Liver (tissue), 10 donors: ENCODE measurements at places on chromosomes 7 and 10. TPM values are rescaled to one million over a fixed set of nuclear protein-coding genes. Genes with fewer than 3 reads are reported as not detected.

DNA sequence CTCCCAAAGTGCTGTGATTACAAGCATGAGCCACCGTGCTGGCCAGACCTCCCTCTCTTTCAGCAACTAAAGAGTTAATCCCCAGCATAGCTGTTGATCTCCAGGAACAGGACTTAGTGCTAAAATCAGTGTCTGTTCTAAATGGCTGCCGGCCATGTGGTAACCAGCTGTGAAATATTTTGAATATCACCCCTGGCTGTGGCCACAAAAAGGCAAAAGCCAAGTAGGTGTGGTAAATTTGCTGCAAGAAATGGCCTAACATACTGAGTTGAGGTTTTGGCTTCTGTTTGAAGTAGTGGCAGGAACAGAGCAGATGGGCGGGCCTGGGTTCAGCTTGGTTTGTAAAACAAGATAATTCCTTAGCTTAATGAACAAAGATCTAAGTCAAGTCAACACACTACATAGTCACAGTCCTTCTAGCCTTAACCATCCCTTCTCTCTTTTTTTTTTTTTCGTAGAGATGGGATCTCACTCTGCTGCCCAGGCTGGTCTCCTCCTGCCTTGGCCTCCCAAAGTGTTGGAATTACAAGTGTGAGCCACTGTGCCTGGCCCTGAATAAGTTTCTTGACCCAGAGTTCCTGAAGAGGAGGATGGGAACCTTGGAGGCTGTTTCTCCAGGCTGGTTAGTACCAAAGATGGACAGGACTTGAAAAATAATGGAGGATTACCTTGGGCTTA is 22.7 kb upstream of the AGFG2 start:
- H3K4me3 ChIP-seq: no peak overlapping the region
- H3K4me1 ChIP-seq: no peaks in the 10 kb centered on the region
- no peaks in the 10 kb centered on the region for H3K36me3 ChIP-seq
- H3K27me3 ChIP-seq: no peaks in the 10 kb centered on the region
- DNase-seq: no peak

GRCh38 chr10:110167149-110167548 is 40.3 kb upstream of the MXI1 start:
- H3K27ac ChIP-seq: no peak overlapping the region
- H3K36me3 ChIP-seq: no peaks in the 10 kb centered on the region
- no peak for DNase-seq
- no peak overlapping the region for H3K4me3 ChIP-seq
- no peaks in the 10 kb centered on the region for H3K4me1 ChIP-seq

GRCh38 chr10:59362144-59362958 is at the start of gene FAM13C:
FAM13C (minus strand) TSS chr10:59362549; CDS start chr10:59362460, 89 bp downstream.
- peak within 1 kb of the TSS; percentile 69 for H3K27ac ChIP-seq
- no peaks in the 10 kb centered on the region for H3K36me3 ChIP-seq
- peak within 1 kb of the TSS; percentile 16 for H3K4me3 ChIP-seq
- DNase-seq: peak; percentile 52

GRCh38 chr10:46037107-46037825 is 6.8 kb upstream of the NCOA4 start:
- no peak overlapping the region for H3K4me3 ChIP-seq
- no peak for DNase-seq
- no peaks in the 10 kb centered on the region for H3K36me3 ChIP-seq
- H3K27ac ChIP-seq: no peak overlapping the region
- H3K27me3 ChIP-seq: no peaks in the 10 kb centered on the region
- peaks cover 7% of the 10 kb centered on the region for H3K4me1 ChIP-seq

GRCh38 chr10:62589689-62590088 is 214.8 kb upstream of the ADO start:
- no peaks in the 10 kb centered on the region for H3K36me3 ChIP-seq
- H3K4me3 ChIP-seq: no peak overlapping the region
- H3K4me1 ChIP-seq: no peaks in the 10 kb centered on the region

DNA sequence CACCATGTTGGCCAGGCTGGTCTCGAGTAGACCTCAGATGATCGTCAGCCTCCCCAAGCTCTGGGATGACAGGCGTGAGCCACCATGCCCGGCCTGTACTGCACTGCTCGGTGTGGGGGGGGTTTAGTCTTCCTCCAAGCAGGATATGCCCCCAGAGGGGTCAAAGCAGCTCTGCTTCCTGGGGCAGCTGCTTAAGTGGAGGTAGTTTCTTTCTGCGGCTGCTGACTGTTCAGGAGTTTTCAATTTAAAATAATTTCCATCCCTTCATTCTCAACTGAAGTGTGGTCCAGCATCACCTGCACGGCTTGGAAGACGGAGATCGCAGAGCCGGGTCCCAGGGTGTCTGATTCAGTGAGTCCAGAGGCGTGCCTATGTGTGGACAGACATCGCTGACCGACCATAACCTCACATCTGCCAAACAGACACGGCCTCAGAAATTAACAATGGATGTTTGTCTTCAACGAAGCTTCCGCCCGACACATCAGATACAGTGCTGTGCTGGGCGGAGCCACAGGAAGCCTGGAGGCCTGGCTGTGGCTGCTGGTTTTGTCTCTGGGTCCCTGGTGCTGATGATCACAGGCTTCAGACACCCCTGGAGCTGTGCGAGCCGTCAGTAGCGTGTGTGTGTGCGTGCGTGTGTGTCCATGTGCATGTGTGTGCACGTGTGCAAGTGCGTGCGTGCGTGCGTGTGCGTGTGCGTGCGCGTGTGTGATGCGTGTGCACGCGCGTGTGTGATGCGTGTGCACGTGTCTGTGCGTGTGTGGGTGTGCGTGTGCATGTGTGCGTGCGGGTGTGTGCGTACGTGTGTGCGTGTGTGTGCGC is 226.5 kb upstream of the PITRM1 start:
- no peaks in the 10 kb centered on the region for H3K36me3 ChIP-seq
- no peak for DNase-seq
- no peaks in the 10 kb centered on the region for H3K27me3 ChIP-seq
- H3K4me3 ChIP-seq: no peak overlapping the region
- H3K27ac ChIP-seq: peak overlapping the region; percentile 1

- DNase-seq: no peak
- no peaks in the 10 kb centered on the region for H3K27me3 ChIP-seq
- no peak overlapping the region for H3K4me3 ChIP-seq
- H3K4me1 ChIP-seq: peaks cover 6% of the 10 kb centered on the region
Measured at GRCh38 chr10:33265621-33266020, 68.8 kb downstream of the NRP1 start.

GRCh38 chr10:47413531-47414226 is 29.6 kb upstream of the ZNF488 start:
- no peak for DNase-seq
- H3K36me3 ChIP-seq: no peaks in the 10 kb centered on the region
- H3K27ac ChIP-seq: no peak overlapping the region
- H3K4me1 ChIP-seq: no peaks in the 10 kb centered on the region

DNA sequence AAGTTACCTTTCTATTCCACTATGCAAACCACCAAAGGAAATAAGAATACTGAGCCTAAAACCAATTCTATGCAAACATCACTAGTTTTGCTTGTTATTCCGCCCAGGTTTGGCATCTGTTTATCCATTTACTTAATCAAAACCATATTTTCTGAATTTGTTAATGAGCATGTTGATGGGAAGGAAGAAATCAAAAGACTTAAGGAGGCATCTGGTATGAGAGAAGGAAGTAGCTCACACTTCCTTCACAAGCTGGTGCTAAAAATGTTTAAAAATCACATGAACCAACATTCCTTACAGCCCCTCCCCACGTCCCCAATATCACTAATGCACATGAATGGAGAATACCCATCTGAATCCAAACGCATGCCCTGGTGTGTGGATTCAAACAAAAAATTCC is 52.0 kb upstream of the PRKAR2B start:
- H3K4me1 ChIP-seq: no peaks in the 10 kb centered on the region
- H3K27me3 ChIP-seq: no peaks in the 10 kb centered on the region
- no peak overlapping the region for H3K4me3 ChIP-seq
- H3K36me3 ChIP-seq: no peaks in the 10 kb centered on the region
- no peak for DNase-seq

GRCh38 chr7:132935608-132936007 is 146.3 kb downstream of the CHCHD3 start:
- no peaks in the 10 kb centered on the region for H3K27me3 ChIP-seq
- H3K27ac ChIP-seq: no peak overlapping the region
- no peaks in the 10 kb centered on the region for H3K36me3 ChIP-seq
- no peak overlapping the region for H3K4me3 ChIP-seq
- no peak for DNase-seq

DNA sequence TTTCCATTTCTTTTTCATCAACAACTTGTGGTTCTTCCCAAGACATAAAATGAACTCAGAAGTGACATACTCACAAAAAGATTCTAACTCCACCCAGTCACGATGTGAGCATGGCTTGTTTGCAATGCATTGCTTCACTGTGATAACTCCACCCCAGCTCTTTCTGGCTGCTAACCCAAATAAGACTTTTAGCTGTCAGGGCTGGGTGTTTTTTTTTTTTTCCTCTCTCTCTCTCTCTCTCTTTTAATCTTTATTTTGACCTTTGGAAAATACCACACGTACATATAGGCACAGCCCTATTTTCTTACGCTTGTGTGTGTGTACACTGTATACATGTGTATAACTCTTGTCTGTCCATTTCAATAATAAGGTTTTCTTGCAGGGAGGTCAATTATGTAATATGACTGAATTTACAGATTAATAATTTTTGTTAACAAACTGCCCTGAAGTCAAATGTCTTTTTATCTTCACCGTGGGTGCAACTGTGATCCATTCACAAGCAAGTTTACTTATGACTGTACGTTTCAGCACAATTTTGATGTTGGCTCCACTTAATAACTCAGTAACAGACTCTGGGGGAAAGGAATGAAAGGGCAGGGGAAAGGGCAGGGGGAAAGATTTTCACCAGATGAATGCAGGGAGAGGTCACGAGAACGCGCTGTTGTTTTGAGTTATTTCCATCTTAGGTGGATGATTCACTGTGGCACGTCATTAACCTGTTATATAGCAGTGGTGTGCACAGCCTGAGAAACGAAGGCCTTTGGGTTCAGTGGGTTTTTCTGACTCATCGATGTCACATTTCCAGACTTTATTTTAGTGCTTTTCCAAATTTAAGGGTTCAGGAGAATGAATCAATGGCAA is 49.1 kb downstream of the APBB1IP start:
- DNase-seq: no peak
- H3K36me3 ChIP-seq: no peaks in the 10 kb centered on the region
- peaks cover 7% of the 10 kb centered on the region for H3K4me1 ChIP-seq
- no peak overlapping the region for H3K27ac ChIP-seq
- H3K27me3 ChIP-seq: no peaks in the 10 kb centered on the region
- H3K4me3 ChIP-seq: no peak overlapping the region

GRCh38 chr7:123070702-123071286 is 75.3 kb upstream of the TAS2R16 start:
- no peak for DNase-seq
- no peak overlapping the region for H3K4me3 ChIP-seq
- no peaks in the 10 kb centered on the region for H3K4me1 ChIP-seq
- H3K36me3 ChIP-seq: no peaks in the 10 kb centered on the region
- no peaks in the 10 kb centered on the region for H3K27me3 ChIP-seq

DNA sequence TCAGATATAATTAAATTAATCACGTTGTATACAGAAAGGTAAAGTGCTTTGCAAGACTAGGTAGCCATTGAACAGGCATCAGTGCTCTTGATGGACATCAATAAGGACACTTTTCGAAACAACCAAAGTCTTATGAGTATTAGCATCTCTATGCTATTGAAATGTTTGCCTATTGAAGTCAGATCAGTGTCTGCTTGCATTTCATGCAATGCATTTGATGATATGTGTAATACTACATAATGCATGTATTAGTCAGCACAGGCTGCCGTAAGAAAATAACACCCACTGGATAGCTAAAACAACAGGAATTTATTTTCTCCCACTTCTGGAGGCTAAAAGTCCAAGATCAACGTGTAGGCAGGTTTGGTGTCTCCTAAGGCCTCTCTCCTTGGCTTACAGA is 209.3 kb upstream of the PLXDC2 start:
- H3K4me1 ChIP-seq: no peaks in the 10 kb centered on the region
- no peaks in the 10 kb centered on the region for H3K27me3 ChIP-seq
- no peaks in the 10 kb centered on the region for H3K36me3 ChIP-seq
- no peak overlapping the region for H3K27ac ChIP-seq
- H3K4me3 ChIP-seq: no peak overlapping the region
- DNase-seq: no peak

DNA sequence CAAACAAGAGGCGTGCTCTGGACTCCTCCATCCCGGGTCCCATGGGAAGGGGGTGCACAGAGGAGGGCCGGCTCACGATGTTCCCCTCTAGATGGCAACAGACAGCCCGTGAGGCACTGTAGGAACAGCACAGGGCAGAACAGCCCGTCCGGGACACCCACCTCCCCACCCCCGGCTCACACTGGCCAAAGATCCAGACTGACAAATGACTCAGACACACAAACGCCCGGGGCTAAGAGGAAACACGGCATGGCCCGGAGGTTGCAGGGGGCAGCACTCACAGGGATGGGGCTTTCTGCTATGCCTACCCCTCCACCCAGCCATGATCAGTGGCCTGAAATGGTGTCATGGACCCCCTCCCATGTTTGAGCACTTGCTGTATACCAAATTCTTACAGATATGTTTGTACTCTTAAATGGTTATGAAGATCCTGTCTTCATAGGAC is 4.9 kb upstream of the ELN start:
- no peaks in the 10 kb centered on the region for H3K36me3 ChIP-seq
- no peak overlapping the region for H3K27ac ChIP-seq
- no peak for DNase-seq
- no peak overlapping the region for H3K4me3 ChIP-seq

- no peak overlapping the region for H3K4me3 ChIP-seq
- DNase-seq: no peak
- H3K36me3 ChIP-seq: no peaks in the 10 kb centered on the region
- H3K4me1 ChIP-seq: no peaks in the 10 kb centered on the region
- H3K27ac ChIP-seq: no peak overlapping the region
Measured at GRCh38 chr10:46232084-46232483, 54.7 kb upstream of the ANTXRL start.

DNA sequence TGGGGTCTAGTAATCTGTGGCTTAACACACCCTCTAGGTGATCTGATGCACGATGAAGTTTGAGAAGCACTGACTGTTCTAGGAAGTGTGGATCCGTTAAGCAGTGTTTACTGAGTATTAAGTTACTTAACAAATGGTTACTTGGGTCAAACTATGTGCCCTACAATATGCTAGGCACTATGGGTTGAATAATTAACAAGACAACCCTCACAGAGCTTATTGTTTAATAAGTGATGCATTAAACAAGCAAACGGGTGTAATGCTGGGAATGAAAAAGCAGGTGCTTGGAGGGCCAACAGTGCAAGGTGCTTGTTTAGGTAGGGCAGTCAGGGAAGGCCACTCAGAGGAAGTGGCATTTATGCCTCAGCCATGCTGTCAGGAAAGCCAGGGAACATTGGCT is 378.0 kb upstream of the PODXL start:
- H3K4me1 ChIP-seq: no peaks in the 10 kb centered on the region
- H3K4me3 ChIP-seq: no peak overlapping the region
- no peaks in the 10 kb centered on the region for H3K36me3 ChIP-seq
- H3K27ac ChIP-seq: no peak overlapping the region

GRCh38 chr10:36943544-36943943 is 181.9 kb upstream of the ANKRD30A start:
- no peaks in the 10 kb centered on the region for H3K36me3 ChIP-seq
- no peaks in the 10 kb centered on the region for H3K4me1 ChIP-seq
- H3K27ac ChIP-seq: no peak overlapping the region
- no peak for DNase-seq
- H3K4me3 ChIP-seq: no peak overlapping the region

The NAMPT gene
- total RNA-seq: 20.8 TPM

The PNLIPRP2 gene
- total RNA-seq: not detected

The NKX1-2 gene
- not detected for total RNA-seq

The GALNT17 gene
- 0.37 TPM for total RNA-seq
